ENCODE measurements at places on chromosomes 12 and 14.

DNA sequence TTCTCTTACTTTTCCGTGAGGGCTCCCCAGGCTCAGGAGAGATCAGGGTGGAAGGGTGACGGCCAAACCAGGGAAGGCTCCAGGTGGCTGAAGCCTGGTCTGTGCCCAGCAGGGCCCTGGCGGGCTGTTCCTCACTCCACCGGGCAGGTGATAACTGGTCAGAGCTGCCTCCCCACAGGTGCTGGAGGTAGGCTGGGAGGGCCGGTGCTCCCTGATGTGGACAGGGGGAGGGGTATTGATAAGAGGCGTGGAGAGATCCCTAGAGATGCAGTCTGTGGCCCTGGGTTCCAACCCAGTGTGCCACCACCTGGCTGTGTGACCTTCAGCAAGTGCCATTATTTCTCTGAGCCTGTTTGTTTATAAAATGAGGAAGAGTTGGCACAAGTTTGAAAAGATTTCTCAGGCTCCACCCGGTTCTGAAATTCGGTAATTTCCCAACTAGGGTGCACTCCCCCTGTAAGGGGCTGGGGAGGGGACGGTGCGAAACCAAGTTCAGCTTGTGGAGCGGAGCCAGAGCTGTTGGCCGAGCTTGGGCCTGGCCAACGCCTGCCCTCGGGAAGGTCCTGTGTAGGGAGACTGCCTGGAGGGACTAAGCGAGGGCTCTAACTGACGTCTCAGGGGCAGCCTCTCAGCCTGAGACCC, 1.0 kb upstream of the NR4A1 start:
- peak; percentile 71 for DNase-seq

DNA sequence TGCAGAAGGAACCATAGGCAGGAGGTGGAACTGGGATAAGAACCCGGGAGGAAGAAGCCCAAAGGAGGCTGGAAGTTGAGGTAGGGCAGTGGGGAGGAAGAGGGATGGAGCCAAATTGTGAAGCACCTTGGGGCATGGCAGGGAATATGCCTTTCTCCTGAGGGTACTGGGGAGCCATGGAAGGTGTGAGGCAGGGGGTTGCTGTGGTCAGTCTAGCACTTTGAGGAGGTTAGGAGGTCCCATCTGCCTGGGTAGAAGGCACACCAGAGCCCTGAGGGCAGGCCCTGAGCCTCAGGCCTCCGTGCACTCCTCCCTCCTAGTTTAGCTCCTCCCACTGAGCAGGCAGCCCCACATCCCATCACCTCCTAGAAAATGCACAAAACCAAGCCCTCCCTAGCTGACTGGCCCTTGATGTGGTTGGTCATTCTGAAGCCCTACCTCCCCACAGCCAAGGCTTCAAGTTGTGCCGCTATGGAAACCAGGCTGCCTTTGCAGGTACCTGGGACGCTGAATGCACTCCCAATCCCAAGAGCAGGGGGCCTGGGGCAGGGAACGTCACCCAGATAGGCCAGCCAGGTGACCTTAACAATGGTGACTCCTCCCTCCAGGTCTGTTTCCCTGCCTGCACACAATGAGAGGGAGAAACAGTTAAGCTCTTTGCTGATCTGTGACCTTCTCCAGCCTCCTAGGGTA, 15.1 kb downstream of the PHETA1 start:
- DNase-seq: no peak

GRCh38 chr14:71497645-71498086, 434.6 kb upstream of the RGS6 start:
- DNase-seq: no peak

DNA sequence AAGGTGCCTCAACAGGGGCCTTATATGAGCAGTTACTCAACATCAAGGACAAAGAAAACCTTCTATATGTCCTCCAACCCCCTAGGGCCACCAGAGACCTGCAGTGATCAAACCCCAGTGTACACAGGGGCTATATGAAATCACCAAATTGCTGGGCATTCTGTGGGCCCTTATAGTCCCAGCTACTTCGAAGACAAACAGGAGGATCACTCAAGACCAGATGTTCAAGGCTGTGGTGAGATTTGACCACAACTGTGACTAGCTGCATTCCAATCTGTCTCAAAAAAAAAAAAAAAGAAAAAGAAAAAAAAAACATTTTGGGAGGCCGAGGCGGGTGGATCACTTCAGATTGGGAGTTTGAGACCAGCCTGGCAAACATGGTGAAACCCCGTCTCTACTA, 51.0 kb upstream of the PRB2 start:
- DNase-seq: no peak

- no peak for DNase-seq
Observed at GRCh38 chr12:62191491-62192179, 68.6 kb upstream of the USP15 start.

DNA sequence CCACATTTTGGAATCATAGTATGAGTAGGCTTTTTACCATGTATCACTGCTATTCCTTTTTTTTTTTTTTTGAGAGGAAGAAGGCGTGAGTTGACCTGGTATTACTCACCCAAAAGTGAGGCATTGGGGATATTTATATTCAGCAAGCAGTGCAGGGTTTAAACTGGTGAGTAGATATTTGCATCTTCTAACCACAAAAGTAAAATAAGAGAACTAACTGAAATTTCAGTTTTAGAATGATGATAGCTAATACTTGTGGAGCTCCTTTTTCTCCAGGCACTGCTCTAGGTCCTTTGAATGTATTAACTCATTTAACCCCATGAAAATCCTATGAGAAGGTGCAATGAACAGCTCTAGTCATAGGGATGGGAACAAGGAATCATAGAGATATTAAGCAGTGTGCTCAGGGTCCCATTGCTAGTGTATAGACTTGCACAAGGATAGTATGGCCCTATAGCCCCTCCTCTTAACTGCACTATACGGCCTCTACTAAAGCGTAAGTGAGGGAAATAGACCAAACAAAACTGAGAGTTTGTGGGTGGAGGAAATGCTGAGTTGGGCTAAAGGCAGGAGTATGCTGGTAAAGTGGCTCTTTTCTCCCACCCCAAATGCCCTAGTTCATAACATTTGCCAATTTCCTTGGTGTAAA, 104.3 kb upstream of the MAX start:
- peak; percentile 39 for DNase-seq

GRCh38 chr12:39619316-39619659, 315 bp downstream of the ABCD2 start:
- DNase-seq: no peak

DNA sequence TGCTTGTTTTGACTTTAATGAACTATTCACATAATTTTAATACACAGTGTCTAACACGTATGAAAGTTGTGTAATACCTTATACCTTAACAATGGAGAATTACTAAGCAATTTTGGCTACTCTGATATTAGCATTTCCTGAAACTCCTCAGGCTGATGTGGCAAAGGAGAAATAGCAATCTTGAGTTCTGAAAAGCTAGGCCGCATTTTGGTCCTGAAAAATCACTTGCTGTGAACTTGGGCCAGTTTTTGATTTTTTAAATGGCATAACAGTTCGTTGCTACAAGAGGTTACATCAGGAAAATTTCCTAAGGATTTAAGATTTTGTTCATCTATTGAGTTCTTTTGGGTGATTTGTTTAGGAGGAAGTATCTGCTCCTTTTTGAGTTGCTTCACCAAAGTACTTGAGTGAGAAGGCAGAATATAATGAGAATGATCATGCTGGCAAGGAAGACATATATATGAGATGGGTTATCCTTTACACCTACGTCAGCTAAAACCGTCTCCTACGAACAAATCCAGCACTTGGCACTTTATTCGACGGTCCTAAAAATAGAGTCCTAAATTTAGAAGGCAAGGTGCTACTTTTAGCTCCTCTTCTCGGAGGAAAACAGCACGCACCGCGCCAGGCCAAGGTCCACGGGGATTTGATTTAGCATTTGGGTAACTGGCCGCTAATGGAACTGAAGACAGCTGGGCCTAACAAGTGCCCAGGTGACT, 32.2 kb downstream of the MIA2 start:
- peak; percentile 28 for DNase-seq

GRCh38 chr14:74508292-74508731, 14.7 kb downstream of the ISCA2 start:
- no peak for DNase-seq

DNA sequence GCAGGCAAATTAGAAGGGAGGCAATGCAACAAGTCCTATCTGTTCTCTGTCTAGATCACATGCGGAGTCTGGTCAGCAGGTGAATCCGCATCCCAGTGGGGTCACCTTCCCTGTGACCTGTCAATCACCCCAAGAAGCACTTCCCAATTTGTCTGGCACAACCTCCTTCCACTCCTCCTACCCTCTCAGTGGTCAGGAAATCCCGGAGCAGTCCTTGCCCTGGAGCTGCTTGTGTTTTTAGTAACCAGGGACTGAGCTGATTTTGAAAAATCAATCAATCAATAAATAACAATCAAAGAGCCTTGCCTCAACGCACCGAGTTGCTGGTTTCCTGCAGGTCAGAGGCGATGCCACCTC, 572 bp upstream of the ACSS3 start:
- DNase-seq: peak; percentile 2

DNA sequence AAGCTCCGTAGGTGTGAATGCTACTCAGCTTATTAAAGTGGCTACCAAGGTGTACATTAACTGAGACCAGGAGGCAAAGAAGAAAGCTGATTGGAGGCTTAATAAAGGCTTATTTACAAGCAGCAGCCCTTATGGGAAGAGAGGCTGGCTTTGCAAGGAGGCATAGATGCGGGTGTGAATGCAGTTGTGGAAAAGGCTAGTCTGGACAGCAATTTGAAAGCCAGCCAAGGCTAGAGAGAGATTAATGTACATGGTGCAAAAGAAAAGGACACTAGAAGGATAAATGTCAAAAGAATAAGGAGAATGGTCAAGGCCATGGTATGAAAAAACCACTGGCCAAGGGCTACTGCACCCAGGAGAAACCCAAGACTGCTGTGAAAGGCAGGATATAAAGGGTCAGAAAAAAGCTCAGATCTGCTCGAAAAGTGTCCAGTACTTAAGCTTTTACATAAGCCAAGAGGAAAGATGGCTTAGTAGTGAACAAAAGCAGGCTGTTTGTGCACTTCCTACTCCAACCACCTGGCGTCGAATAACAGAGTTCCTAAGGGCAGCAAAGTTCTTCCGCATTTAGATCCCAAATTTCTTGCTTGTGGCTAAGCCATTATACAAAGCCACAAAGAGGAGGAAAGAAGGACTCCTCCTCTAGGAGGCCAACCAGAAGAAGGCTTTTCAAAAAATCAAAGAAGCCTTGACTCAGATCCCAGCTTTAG, 24.0 kb downstream of the KLRK1 start:
- peak; percentile 14 for DNase-seq

GRCh38 chr14:60274448-60274847, 25.4 kb downstream of the PPM1A start:
- DNase-seq: no peak

GRCh38 chr12:76762601-76762980, 1.3 kb upstream of the ZDHHC17 start:
- no peak for DNase-seq

GRCh38 chr12:63103494-63104131, 47.4 kb downstream of the AVPR1A start:
- peak; percentile 57 for DNase-seq

DNA sequence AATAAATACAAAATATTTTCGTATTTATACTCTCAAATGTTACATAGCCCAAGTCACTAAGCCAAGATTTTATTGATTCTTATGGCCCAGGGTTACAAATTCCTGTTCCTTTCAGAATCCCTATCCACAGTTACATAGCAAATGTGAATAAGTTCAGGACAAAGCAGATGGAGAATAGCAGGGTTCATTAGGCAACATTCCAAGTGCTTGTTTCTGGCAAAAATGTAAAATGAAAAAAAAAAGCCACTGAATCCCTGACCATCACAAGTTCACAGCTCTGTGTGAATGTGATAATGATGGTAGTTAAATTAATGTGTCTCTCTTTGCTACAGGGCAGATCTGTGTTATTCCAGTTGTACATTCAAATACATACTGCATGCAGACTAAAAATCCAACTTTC, 74.6 kb downstream of the KCNC2 start:
- DNase-seq: no peak

GRCh38 chr12:48221645-48222044, 18.6 kb upstream of the OR10AD1 start:
- no peak for DNase-seq

DNA sequence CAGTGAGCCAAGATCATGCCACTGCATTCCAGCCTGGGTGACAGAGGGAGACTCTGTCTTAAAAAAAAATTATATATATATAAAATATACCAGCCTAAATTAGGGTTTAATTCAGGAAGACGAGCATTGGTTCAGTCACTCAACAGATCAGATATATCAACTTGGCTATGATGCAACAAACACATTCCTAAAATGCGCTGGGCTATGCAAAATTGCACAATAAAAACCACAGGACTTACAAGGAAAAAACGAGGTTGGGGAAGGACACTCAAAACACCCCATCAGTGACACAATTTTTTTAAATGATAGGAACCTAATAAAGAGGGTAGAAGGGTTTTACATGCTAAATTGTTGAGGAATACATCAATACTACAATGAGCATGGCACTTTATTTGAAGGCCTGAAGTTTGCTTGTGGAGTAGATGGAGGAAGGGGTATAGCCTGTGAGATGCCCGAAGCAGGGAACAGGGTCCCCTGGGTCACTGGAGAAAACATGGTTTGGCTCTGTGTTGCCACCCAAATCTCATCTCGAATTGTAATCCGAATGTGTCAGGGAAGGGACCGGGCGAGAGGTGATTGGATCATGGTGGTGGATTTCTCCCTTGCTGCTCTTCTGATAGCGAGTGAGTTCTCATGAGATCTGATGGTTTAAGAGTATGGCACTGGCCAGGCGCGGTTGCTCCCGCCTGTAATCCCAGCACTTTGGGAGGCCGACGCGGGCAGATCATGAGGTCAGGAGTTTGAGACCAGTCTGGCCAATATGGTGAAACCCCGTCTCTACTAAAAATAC, 71.2 kb downstream of the TNFAIP2 start:
- DNase-seq: peak; percentile 77

DNA sequence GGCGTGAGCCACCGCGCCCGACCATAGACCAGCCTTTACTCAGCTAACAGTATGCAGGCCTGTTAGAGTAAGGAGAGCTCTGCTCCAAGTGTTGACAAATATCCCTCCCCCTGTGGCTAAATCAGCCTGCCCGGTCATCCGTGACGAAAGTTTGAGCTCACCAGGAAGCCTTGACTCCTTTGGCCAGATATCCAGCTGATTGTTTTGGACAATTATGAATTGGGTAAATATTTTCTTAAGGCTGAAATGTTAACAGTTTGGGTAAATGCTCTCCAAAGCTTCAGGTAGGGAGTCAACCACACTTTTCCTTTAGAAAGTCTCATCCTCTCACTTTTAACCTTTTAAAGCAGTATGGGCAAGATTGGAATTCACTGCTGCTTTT, 157.9 kb downstream of the PAWR start:
- DNase-seq: no peak

DNA sequence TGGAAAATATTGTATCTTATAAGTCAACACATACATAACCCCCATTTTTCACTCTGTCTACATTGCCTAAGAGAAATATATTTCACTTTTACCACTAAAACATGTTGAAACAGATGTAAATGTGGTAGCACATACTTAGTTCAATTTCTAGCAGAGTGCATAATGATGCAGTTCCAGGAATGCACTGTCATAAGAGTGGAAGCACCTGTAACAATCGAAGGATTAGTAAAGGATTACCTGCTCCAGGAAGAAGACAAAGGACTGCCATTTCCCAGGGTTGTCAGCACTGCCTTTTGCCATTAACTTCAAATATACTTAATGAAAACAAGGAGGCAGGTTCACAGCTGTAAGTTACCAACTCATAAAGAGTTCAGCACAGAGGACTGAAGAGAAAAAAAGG, 24.6 kb downstream of the DAD1 start:
- no peak for DNase-seq

Data from suppressor macrophage (primary cell).